ENCODE measurements at places on chromosomes 4 and X. TPM values are rescaled to one million over a fixed set of nuclear protein-coding genes. Genes with fewer than 3 reads are reported as not detected.

Gene TEX13C
- total RNA-seq: not detected

GRCh38 chrX:38799995-38800580, 1.2 kb upstream of the MID1IP1 start:
- no peak for DNase-seq

DNA sequence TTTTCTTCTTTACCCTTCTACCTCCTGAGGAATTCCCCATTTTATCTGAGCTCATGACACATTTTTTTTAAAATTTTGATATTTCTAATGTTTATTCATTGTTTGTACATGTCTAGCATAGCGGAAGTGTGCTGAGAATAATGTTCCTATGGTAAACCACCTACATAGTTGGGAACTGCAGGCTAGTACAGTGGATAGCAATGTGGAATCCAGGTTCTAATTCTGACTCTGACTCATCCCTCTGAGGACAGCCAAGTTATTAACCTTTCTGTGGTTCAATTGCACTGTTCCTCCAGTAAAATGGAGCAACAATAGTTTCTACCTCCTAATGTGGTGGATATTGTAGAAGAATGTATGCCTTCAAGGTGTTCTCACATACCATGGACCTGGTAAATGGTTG, 20.6 kb upstream of the APELA start:
- no peak for DNase-seq

DNA sequence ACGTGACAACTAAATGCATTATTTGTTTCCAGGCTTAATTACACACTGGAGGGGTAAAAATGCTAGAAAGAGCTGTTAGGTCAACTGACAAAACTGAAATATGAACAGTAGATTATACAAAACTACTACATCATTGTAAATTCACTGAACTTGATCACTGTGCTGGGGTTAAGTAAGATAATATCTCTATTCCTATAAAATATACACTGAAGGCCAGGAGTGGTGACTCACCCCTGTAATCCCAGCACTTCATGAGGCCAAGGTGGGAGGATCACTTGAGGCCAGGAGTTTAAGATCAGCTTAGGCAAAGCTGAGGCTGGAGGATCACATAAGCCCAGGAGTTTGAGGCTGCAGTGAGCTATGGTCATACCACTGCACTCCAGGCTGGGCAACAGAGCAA, 31.8 kb upstream of the NKX6-1 start:
- DNase-seq: no peak

GRCh38 chr4:30808276-30808675, 88.1 kb downstream of the PCDH7 start:
- no peak for DNase-seq

GRCh38 chr4:152937336-152938236, 1.5 kb downstream of the FHDC1 start:
- no peak for DNase-seq

GRCh38 chr4:2487632-2488031, 18.7 kb downstream of the RNF4 start:
- DNase-seq: no peak

Gene SLC10A3
- total RNA-seq: 9.8 TPM

DNA sequence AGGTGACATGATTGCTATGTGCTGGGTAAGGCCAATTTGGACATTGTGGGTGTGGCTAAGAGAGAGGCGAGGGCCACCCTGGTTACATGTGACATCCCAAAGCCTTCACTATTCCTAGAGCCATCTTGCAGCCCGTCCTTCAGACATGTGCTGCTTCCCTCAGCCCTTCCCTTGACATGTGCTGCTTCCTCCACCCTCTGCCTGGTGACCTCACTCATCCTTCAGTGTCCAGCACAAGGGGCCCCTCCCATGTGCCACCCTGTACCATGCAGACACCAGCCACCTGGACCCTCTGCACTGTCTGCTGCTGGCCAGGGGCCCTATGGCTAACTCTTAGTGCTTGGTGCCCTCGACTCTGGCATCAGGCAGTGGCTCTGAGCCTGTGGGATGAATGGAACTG, 27.4 kb downstream of the ADRA2C start:
- no peak for DNase-seq

- DNase-seq: no peak
Measured at GRCh38 chr4:68987007-68987406, 35.4 kb upstream of the UGT2A3 start.

Gene NEK1
- 9.1 TPM for total RNA-seq

DNA sequence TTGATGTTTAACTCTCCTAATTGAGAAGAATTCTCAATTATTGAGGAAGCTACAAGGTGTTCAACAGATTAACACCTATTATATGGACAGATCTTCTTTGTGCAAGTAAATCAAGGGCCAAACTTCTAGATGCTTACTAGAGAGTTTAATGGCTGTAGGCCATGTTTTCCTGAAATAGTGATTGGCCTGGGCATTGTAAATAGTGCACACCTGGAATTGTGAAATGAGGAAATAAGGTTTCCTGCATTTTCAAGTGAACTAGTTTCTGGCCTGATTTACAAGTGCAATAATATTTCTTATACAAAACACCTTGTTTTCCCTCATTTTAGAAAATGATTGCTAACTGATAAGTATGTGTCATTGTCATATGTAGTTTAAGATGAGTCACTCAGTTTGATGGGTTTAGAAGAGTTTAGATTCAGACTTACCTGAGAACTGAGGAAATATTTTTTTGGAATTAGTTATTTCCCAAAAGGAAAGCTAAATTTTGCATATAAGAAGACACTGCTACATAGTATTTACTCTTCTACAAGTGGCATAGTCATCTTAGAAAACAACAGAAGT, 21.2 kb downstream of the AFF1 start:
- DNase-seq: no peak

DNA sequence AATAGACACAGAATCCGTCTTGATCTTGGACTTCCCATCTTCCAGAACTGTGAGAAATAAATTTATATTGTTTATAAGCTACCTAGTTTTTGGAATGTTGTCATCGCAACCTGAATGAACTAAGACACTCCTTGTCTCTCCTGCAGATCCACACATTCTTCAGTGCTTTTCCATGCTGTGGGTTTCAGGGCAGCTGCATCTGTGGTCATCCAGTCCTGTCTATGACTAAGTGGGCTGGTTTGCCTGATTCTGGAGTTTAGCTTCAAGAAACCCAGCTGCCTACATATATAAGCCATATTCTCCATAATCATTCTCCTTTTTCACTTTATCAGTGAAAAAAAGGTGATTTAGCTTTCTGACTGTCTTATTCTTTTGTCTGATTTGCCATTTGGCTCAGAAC, 170.3 kb upstream of the KIT start:
- no peak for DNase-seq

Gene TCEAL7
- not detected for total RNA-seq

Gene UGT2B7
- not detected for total RNA-seq

- no peak for DNase-seq
Measured at GRCh38 chr4:40672528-40673522, 43.2 kb upstream of the RBM47 start.

DNA sequence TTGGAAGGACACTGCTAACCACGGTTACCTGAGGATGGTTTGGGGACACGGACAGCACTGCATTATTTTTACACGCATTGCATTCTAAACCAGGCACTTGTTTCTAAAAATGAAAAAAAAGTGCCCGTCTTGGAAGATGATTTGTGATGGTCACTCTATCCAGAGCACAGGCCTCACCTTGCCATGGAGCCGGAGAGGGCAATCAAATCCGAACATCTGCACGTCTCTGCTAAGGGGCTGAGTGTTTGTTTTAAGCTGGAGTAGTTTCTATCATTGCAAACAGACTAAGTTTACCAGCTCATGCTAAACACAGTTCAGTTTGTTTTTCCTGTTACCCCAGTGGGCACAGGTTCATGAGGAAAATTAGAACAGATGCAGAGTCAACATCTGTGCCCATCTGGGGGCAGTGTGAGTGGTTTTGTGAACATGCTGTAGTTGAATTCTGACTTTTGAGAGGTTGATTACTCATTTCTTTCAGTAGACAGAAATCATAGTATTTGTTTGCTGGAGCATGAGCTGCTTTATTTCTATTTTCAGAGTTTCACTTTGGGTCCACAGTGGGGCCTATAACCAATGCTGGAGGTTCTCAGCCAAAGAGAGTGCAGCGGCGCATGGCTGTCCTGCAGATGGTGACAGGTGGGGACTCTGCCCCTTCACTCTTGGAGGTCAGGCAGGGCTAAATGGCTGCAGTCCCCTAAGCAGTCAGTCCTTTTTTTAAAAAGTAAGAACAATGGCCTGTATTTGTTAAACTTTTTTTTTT, 65.4 kb upstream of the ENPP6 start:
- DNase-seq: no peak

- no peak for DNase-seq
Measured at GRCh38 chr4:145567516-145567915, 51.7 kb upstream of the MMAA start.

GRCh38 chr4:1705732-1706131, 6.4 kb downstream of the SLBP start:
- no peak for DNase-seq

DNA sequence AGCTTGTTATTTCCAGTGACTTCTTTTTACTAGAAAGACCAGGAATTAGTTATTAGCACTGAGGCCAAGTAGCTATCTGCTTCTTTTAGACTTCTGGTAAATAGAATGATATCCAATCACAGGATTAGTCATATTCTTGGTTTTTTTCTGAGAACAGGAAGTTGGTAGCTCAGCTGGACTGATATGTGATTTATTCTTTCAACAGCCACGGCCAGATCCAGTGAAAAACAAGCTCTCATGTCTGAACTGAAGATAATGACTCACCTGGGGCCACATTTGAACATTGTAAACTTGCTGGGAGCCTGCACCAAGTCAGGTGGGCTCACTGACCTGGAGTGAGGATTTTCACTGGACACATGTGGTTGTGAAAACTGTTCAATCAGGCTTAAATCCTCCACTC, 48.6 kb downstream of the PDGFRA start:
- DNase-seq: peak; percentile 11

Gene UGT8
- 0.12 TPM for total RNA-seq

GRCh38 chr4:91830681-91831395, 472.9 kb upstream of the GRID2 start:
- no peak for DNase-seq

DNA sequence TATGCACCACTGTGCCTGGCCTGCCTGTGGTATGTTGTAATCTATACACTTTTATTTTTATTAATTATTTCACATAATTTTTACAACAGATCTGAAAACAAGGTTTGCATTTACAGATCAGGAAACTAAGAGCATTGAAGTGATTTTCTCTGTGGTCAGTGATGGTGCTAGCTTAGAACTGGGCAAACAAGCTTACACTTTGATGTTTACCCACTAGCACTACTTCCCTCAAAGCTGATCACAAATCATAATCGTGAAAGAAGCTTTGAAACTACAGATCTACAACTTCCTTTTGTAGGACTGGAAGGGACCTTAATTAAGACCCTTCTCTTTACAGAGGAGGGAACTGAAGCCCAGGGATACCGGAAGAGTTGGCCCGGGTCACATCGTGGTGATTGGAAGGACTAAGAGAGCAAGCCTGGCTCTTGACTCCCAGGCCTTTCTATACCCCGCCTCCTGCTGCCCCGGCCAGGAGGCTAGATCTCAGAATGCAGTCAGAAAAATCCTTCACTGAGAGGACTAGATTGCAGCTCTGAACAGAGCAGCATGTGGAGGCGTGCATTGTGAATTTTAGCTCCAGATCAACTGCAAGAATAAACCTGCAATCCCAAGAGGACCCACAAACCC, 93.7 kb upstream of the ZNF827 start:
- no peak for DNase-seq

GRCh38 chr4:98210281-98210680, 50.9 kb upstream of the RAP1GDS1 start:
- DNase-seq: no peak

GRCh38 chr4:59380841-59381366, 1819.2 kb upstream of the ADGRL3 start:
- no peak for DNase-seq

- no peak for DNase-seq
Measured at GRCh38 chr4:73885574-73886267, 16.5 kb downstream of the CXCL1 start.

- no peak for DNase-seq
Measured at GRCh38 chrX:19744231-19744630, 143.2 kb downstream of the SH3KBP1 start.

Gene TTC29
- not detected for total RNA-seq

Gene SEPSECS
- 17.3 TPM for total RNA-seq

DNA sequence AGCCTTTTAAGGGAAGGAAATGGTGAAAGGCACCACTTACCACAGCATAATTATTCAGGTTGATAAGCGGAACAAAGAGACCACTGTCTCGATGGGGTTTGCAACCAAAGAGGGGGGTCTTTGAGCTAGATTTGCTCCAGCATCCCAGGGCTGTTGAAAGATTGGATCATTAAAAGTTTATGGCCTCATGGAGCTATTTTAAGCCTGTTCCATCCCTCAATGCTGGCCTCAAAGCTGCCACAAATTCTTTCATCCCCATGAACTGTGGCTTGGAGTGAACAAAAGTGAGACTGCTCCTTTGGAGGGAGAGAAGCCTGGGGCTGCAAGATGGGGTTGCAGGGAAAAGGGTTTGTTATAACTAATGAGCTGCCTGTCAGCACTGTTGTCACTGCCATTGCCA, 209.8 kb downstream of the RTL9 start:
- DNase-seq: no peak

- DNase-seq: no peak
Measured at GRCh38 chr4:112840061-112840460, 203.1 kb downstream of the LARP7 start.

Data from activated naive CD4-positive, alpha-beta T cell treated with anti-CD3 and anti-CD28 coated beads, Interleukin-2, amount 50 U/mL, for 72 hours (primary cell).